ENCODE measurements at places on chromosomes 6 and 20.

DNA sequence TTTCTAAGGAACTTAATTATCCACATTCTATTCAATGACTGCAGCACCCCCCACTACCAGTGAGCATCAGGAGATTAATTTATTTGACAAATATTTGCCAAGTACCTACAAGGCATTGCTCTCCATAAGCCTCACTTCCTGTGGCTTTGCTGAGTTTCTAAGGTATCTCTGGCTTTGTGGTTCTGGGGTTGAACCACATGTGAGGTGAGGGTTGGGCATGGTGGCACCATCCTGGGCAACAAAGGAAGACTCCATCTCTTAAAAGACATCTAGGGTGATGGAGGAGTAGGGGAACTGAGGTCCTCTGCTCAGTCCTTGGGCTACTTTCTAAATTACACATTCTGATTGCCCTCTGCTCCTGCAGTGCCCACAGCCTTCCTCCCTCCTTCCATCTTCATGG is 25.5 kb upstream of the WFDC2 start:
- peak; percentile 18 for DNase-seq

- no peak for DNase-seq
Measured at GRCh38 chr6:44499609-44500008, 112.1 kb downstream of the CDC5L start.

DNA sequence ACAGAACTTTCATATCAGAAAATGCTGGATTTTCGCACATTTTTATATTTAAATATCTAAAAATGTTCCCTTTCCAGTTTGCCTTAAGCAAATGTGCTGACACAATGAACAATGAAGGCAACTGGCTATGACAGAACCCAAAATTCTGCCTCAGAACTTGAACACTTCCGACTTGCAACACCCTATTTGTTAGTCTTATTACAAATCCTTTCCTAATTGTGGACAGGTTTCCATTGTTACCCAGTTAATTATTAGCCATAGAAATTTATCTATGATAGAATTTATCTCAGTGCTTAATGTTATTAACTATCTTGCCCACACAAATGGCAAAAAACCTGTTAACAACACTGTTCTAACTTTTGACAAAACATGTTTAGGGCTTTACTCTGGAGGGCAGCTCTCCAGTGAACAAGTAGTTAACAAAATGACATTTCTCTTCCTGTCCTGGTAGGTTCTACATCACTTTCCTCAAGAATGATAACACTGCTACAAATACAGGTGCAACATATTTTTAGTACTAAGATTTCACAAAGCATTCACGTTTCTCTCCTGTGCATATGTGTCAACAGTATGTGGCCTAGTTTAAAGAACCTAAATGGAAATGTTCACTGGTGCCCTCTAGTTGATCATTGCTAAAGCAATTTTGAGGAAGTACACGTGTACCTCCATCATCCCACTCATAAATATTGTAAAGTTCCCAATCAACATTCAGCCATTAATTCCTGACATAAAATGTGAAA is 58.4 kb downstream of the HIVEP2 start:
- DNase-seq, result no peak

DNA sequence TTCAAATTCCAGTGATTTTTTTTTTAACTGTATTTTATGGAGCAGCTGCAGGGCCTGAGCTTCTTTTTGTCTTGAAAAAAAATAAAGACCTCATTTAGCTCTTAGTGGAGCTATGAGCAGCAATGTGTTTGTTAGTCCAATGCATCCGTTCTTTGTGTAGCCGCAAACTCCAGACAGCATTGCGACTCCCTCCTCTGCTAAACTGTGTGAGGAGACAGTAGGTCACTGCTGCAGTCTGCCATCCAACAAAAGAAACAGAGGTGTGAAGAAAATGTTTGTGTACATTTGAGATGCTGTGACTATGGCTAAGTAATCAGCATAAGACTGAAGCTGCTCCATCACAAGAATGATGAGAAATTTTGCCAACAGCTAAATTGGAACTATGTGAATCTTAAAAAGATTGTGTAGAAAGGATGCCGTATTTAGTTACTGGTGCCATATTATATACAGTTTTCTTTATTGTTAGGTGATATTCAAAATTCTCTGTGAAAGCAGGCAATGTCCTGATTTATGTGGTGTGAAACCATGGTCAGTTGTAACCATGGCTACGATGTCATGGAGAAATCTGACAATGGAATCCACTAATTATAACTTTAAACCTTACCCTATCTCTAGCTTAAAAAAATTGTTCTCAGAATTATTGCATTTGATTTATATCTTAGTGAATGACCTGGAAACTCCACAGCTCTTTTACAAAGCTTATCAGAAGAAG is 428.8 kb upstream of the EPHA7 start:
- DNase-seq, result no peak

DNA sequence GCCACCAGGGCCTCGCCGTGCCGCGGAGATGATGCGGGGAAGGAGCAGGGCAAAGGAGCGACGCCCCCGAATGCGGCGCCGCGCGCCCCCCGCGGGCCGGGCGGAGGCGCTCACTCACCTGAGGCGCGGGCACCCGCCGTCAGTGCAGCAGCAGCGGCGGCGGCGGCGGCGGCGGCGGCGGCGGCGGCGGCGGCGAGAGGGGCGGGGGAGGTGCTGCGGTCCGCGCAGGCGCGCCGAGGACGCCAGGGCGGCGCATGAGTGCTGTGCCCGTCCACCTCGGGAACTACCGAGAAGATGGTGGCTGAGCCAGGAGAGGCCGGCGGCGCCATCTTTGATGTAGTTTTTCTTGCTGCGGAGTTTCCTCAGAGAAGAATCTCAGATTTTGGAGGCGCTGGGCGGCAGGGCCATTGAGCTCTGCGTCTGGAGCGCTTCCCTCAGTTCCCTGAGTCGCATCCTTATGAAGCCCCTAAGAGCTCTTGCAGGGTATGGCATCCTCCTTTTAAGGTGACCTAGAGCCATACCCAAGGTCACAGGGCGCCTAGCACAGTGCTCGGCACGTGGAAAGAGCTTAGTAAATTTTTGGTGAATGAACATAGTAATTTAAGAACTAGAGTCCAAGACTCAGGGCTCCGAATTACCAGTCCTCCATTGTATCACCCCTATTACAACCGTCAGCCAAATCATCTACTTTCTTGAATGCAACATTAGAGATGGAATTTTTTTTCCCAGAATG is at the start of gene NDRG3:
Gene NDRG3 (minus strand): TSS at position 164 of the 733 bp plus-strand sequence. CDS start 24,355 bp downstream, outside the sequence.
- peak; percentile 94 for DNase-seq

DNA sequence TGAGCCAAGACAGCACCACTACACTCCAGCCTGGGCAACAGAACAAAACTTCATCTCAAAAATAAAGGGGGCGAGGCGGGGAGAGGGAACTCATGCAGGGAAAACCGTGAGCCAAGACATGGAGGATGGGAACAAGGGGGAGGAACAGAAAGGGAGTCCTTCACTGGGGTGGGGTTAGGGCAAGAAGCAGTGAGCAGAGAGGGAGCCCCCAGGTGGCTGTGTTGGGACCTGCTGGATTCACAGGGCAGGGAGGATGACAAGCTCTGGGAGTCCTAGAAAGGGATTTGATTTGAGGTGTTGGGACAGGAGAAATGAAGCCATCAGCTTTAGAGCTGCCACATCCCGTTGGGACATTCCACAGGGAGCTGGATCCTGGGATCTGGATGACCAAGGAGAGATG is 90.6 kb upstream of the TOP1 start:
- no peak for DNase-seq

- DNase-seq, result no peak
Measured at GRCh38 chr6:114033606-114034005, 62.7 kb upstream of the HDAC2 start.

GRCh38 chr6:27886073-27886472 is 26.1 kb downstream of the OR2B2 start:
- DNase-seq, result no peak

DNA sequence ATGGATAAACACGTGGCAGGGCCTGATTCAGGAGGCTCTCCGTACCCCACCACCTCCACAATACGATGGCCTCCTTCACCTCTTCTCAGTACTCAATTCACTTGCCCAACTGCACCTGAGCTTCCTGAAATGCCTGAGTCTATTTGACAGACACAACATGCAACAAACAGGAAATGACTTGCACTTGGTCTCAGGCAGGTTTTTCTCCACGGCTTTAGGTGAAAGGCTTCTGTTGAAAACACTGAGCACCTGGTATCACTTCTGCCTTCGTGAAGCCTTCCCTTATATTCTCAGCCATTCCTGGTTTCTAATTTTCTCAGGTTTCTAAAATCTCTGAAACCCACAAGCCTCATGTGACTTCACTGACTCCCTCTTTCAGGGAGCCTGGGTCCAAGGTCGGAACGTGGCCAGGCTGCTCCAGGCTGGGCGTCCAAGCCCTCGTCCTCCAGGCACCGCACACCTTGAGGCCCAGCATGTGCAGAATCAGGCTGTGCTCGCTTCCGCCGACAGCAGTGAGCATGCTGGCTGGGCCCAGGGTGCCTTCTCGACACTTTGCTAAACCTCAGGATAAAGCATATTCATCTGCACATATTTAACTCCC is 34.7 kb downstream of the TAF4 start:
- peak; percentile 21 for DNase-seq

DNA sequence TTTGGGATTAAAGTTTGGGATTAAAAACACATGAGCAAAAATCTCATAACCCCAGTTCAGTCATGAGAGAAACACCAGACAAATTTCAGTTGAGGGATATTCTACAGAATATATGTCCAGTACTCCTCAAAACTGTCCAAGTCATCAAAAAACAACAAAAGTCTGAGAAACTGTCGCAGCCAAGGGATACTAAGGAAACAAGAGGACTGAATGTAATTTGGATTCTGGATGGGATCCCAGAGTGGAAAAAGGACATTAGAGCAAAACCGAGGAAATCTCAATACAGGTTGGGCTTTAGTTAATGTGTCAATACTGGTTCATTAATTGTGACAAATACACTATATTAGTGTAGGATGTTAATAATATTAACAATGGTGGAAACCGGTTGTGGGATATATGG is 219.3 kb downstream of the BCKDHB start:
- no peak for DNase-seq

- DNase-seq, result no peak
Measured at GRCh38 chr6:107075951-107076381, 39.3 kb downstream of the BEND3 start.

DNA sequence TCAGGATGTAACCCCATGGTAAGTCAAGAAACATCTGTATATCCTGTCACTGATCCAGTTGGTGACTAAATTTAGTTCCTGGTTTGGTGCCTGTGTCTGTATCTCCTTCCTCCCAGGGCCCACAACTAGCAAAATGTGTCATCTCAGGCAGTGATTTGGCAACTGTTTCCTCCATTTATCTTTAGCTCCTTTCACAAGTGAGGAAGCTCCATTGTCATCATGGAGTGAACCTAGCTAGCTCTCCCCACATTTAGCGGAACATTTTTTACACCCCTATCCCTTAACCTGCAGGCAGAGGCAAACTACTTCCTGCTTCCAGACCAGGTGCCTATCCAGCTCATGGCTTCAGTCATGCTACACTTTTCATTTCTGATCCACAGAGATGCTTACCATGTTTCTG is 99.5 kb downstream of the IPCEF1 start:
- no peak for DNase-seq

- no peak for DNase-seq
Measured at GRCh38 chr6:74451953-74452352, 753.9 kb downstream of the COL12A1 start.

- DNase-seq, result no peak
Measured at GRCh38 chr6:143727035-143727434, 49.3 kb downstream of the PHACTR2 start.

DNA sequence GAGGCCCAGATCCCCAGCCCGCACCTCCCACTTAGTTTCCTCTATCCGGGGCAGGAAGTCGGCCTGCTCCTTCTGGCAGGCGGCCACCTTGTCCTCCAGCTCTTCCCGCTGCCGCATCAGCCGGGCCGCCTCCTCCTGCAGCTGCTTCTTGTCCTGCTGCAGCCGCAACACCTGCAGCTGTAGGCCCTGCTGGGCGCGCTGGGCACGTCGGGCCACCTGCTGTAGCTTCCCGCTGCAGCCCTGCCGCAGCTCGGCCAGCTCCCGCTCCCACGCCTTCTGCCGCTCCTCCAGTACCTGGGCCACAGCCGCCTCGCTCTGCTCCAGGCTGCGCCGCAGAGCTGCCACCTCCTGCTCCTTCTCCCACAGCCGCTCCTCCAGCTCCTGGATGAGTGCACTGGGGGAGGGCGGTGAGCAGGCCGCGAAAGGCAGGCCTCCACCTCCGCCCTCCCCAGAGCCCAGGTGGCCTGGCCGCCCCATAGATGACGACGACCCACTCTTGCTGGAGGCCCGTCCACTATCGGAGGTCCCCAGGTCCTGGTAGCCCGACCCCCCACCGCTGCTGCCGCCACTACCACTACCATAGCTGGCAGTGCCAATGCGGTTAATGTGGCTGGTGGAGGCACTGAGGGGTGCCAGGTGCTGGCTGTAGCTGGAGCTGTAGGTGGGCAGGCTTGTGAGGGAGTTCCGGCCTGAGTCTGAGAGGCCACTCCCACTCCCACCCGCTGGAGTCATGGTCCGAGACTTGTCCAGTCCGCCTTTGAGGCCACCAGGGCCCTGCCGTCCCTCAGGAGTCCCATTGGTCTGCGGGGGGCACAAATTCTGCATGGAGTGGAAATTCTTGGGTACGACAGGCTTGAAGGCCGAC is 6.0 kb upstream of the FASTKD5 start:
- no peak for DNase-seq

DNA sequence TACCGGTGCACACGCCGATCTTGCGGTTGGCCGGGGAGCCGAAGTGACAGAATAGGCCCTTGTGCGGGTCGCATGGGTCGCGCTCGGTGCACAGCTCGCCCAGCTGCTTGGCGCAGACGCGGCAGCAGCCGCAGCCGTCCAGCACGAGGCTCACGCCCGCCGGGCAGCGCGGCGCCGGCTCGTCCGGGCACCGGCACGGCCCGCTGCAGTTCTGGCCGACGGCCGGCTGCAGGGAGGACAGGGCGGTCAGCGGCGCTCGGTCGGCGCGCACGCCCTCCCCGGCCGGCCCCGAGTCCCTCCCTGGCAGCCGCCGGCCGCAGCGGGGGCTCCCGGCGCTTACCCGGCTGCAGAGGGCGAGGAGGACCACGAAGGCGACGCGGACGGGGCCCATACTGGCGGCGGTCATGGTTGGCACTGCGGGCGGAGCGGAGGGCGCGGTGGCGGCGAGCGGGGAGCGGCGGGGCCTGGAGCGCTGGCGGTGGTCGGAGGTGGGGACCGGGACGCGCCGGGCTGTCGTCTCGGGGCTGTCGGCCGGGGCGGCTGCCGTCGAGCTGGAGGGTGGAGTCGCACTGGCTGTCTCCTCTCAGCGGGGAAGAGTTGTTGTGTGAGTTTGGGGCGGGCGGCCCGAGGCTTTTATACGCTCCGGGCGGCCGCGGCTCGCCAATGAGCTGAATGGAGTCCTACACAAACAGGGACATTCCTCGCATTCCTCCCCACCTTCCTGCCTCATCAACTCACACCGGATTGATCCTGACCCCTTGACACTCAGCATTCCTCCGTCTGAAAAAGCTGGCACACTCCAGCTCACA is at the start of gene CCN2:
Gene CCN2 (minus strand): TSS at position 606 of the 809 bp plus-strand sequence. CDS start 200 bp downstream, at position 406.
- DNase-seq, result peak; percentile 15

GRCh38 chr6:109059571-109060021 is 35.0 kb downstream of the SESN1 start:
- DNase-seq, result no peak
